ENCODE measurements at places on chromosomes 6 and 20.
A peak's percentile ranks its signal among the peaks of the same experiment; 100 is the strongest.

GRCh38 chr6:37077905-37078296, 72.4 kb downstream of the FGD2 start:
- DNase-seq: no peak

- DNase-seq: no peak
Measured at GRCh38 chr20:6299456-6299855, 176.6 kb upstream of the FERMT1 start.

- DNase-seq: no peak
Measured at GRCh38 chr20:20699144-20699543, 13.3 kb downstream of the RALGAPA2 start.

DNA sequence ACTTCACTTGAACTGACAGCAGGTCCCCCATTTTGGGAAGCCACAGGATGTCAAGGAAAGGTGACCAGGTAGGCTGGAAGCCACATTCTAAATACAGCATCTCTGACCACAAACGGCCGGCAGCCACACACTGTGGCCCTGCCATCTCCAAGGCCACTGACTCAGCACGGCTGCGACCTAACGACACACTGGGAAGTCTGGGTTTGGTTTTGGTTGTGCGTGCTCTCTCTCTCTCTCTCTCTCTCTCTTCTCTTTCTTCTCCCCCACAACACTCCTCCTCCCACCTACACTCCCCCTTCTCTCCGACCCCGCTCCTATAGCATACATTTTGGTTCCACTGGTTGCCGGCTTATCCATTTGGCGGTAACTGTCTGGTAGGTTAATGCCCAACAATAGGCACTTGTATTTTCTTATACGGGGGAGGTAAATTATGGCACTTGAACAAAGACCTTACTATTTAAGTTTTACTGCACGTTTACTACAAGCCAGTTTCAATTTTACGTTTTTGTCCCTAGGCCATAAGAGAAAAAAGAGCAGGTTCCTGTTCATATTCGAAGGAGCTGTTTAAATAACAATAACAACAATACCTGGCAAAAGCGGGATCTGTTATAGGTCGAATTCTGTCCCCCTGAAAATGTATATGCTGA, 103.6 kb downstream of the GMDS start:
- peak; percentile 62 for DNase-seq

DNA sequence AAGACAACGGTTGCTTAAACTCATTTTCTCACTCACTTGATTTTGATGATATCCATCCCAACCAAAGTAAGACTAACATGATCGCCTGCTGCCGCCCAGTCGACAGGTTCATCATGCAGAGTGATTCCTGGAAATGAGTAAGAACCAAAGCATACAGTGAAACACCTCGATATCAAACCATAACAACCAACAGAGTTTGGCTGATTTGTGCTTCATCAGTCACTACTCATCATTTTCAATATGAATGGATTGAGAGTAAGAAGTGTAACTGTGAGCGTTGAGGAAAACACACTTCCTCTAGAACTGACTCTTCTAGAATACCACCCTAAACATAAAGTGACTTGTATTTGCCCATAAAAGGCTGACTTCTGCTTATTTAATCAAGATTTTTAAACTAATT, 29.2 kb upstream of the ALDH8A1 start:
- no peak for DNase-seq

DNA sequence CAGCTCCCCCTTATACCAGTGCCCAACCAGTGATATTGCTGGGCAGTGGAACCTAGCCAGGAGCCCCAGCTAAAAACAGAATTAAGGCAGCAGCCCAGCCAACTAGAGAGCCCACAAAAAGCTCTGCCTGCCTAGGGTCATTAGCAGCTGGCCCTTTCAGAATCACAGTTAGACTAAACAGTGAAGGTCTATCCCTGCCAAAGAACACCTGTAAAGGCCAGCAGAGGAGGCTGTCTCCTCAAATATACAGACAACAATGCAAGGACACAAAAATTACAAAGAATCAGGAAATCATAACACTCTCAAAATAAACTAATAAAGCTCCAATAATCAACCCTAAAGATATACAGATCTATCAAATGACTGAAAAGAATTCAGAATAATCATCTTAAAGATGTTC, 77.8 kb upstream of the HTR1E start:
- DNase-seq: no peak

DNA sequence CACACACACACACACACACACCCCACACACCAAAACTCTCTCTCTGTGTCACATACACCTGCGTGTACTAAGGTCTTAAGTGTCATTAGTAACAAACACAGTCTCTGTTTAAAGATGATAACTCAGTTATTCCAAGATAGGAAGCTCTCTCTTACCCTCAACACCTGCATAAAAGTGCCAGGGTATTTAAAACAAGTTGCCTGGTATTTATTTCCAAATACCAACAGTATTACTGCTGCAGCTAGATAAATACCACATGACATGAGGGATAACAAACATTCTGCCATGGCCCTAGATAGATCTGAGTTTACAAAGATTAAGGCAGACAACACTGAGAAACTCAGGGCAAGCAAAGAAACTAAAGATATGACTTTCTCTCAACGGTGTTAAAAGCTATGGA, 118.5 kb downstream of the SIM1 start:
- no peak for DNase-seq

- no peak for DNase-seq
Measured at GRCh38 chr6:1009103-1009502, 302.8 kb upstream of the FOXQ1 start.

DNA sequence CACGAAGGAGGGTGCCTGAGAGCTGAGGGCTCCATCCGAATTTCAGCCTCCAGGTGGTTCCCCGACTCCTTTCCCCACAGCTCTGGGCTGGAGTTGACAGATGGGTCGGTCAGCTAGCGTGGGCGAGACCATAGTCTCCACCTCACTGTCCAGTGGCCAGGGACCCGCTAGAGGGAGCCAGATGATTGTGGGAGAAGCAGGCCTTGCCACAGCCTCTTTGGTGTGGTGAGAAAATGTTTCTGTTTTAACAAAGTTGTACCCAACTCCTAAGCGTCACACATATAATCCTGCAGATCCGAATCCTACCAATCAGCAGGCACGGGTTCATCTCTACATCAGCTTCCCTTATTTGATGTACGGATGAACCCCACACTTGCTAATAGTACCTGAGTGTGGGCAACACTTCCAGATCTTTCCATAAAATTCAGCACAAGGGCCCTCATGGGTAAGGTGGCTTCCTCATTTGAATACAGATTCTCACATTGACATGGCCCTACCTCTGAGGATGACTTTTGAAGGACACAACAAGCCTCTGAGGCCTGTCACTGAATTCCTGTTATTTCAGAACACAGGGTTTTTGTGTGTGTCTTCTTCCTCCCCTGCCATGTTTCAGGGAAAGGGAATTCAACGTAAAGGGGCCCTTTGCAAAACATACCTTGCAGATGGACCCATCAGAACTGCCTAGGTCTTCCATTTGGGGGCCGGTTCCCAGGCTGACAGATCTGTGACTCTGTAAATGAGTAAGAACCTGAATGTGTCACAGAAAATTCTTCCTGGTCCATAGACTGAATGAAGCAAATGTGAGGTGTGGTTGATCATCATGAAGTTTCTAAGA, 103.2 kb upstream of the DUSP22 start:
- peak; percentile 90 for DNase-seq

DNA sequence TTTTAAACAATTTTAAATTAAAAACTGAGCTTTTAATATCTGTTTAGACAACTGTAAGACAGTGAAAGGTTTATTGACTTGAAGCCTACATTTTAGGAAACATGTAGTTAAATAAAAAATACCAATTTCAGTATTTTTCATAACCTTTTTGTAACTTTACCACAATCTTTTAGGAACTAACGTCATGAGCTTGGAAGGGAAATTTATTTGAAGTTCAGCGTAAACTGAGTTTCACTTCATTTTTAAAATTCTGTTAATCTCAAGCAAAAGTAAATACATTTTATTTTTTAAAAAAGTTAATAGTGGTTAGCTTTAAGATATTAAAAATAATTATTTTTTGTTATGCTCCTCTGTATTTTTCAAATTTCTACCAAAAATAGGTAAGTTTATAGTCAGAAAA, 5.5 kb downstream of the CST7 start:
- DNase-seq: no peak

- DNase-seq: peak; percentile 84
Measured at GRCh38 chr20:60055740-60056139, 97.5 kb downstream of the CDH26 start.

- peak; percentile 39 for DNase-seq
Measured at GRCh38 chr6:37696841-37697662, 631 bp downstream of the MDGA1 start.

DNA sequence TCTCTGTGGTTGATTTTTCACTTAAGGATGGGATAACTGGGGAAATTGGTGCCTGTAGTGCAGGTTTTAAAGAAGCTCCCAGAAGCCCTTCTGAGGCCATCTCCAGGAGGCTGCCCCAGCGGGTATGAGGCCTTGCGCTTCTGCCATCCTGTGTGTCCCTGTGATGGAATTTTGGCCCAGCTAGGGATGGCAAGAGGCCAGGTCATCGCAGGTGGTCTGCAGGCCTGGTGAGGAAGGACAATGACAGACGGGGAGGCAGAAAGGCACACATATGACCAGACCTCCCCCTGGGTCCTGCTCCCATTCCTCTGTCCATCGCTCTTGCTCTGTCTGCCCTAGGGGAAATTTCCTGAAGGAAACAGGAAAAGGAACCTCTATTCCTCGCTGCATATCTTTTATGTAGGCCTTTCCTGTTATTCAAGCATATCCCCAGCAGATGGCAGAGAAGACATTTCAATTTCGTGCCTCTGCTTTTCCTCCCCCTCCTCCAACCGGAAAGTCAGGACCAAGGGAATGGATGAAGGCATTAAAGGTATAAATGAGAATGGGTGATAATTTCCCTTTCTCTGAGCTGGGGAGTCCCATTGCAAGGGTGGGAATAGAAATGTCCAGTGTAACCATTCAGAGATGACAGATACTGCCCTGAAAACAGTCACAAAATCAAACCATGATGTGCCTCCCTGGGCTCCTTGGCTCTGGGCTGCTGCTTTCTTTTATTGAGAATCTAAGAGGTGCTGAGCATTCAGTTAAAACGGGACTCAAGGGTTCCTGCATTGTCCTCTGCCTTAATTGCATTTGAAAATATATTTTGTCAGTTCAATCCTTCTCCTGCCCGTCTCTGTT, 17.6 kb upstream of the HLA-F start:
- DNase-seq: peak; percentile 55

All from KBM-7 (cell line).